ENCODE measurements at places on chromosomes 2 and 18. TPM values are rescaled to one million over a fixed set of nuclear protein-coding genes. Genes with fewer than 3 reads are reported as not detected.

GRCh38 chr2:6358985-6359384, 506.7 kb downstream of the CMPK2 start:
- DNase-seq, result no peak

Gene CPLX4
- not detected for total RNA-seq

DNA sequence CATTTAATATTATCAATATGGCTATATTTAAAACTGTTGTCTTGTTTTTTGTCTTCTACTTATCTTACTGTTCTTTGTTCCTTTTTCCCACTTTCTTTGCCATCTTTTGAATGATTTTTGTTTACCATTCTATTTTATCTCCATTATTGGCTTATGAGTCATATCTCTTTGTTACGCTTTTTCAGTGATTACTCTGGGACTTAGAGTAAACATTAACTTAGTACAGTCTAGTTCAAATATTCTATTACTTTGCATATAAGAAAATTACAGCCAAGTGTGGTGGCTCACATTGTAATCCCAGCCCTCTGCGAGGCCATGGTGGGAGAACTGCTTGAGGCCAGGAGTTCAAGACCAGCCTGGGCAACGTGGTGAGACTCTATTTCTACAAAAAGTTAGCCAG, 26.1 kb downstream of the ADCY3 start:
- no peak for DNase-seq

Gene KANSL3
- 33.0 TPM for total RNA-seq

- DNase-seq, result no peak
These were observed 198.4 kb downstream of the RBM43 start for GRCh38 chr2:151063271-151063670.

GRCh38 chr2:118846442-118846952, 951 bp downstream of the EN1 start:
- no peak for DNase-seq

GRCh38 chr18:61335684-61336555, 2.7 kb downstream of the CDH20 start:
- DNase-seq, result no peak

DNA sequence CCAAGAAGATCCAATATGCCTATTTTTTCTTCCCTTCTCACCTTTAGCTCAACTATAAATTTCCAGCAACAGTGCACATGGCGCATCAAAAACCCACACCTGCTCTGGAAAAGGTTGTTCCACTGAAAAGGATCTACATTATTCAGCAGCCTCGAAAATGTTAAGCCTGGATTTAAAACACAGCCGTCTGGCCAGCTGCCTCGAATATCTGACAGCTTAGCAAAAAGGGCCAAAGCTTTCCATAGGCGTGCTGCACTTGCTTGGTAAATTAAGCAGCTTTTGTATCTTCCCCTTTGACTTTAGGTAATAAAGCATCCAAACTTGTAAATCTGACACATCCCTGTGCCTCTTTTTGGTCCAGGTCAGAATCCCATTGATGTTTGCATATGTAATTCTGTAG, 20.5 kb downstream of the DAPL1 start:
- no peak for DNase-seq

- no peak for DNase-seq
These were observed 182.2 kb downstream of the TTC32 start for GRCh38 chr2:19719540-19719939.

Gene GCA
- 20.3 TPM for total RNA-seq

Gene SLC16A14
- 3.1 TPM for total RNA-seq

Gene ABCG8
- not detected for total RNA-seq

- DNase-seq, result no peak
These were observed 54.1 kb downstream of the E2F6 start for GRCh38 chr2:11411768-11412448.

DNA sequence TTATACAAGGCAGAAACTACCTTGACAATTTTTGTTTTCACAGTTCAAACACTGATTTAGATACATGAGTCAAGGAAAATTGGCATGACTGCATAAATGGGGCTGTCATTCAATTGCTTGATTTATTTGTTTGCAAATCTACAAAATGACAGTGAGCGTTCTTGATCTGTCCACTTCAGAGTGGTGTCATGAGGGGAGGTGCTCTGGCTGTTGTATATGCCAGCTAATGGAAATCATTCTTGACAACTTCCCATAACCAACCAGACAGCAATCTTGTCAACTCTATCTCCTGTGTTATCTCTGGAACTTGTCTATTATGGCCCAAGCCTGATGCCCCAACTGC, 120.6 kb upstream of the UGP2 start:
- DNase-seq, result no peak

- DNase-seq, result no peak
These were observed 75.4 kb upstream of the UBE2E3 start for GRCh38 chr2:180905002-180905401.

- no peak for DNase-seq
These were observed 85.4 kb upstream of the TMEM200C start for GRCh38 chr18:5980721-5981120.

GRCh38 chr18:54856105-54856646, 27.9 kb downstream of the RAB27B start:
- DNase-seq, result no peak

DNA sequence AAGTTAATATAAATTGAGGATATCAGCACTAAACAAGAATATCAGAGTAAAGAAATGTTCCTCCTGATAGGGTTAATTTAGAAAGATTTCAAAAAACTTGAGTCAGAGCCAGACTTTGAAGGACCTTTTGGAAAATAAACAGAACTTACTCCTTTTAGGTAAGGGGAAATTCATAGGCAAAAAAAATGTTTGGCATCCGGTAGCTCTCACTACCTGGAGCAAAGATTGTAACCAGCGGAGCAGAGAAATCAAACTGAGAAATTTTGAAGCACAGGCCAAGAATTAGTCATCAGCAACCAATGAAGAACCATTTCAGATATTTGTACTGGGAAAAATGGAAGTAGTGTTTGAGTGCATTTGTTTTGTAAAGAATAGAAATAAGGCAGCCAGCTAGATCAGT, 113.0 kb downstream of the ICA1L start:
- DNase-seq, result no peak

Gene RBM43
- total RNA-seq, result 2.2 TPM

- no peak for DNase-seq
These were observed 236.7 kb downstream of the TCF4 start for GRCh38 chr18:55351241-55351691.
